ENCODE measurements at places on chromosomes 1 and 21.

DNA sequence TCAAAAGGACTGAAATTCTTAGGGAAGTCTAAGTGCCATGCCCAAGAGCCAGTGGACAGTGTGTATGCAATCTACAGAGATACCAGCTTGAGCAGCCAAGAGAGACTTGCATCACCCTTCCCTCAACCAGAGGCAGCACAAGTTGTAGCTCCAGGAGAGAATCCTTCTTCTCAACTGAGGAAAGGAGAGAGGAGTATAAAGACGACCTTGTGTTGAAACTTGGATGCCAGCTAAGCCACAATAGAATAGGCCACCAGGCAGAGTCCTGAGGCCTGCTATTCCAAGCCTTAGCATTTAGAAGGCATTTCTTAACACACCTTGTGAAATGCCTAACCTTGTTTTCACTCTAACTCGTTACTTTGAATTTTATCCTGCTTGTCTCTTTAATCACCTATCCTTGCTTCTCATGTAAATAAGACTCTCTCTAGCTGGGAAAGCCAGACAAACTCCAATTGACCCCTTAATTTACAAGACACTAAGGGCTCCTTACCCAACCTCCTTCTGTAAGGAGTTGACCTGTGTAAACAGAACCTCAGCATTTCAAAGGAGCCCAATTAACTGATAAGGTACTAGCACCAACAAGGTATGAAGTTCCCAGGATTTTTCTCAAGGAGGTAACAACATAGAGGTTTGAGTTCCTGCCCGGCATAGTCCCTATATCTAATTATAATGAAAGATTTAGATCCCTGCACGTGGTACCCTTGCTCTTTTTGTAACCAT, 738.8 kb downstream of the AMY1C start:
- DNase-seq, result no peak

DNA sequence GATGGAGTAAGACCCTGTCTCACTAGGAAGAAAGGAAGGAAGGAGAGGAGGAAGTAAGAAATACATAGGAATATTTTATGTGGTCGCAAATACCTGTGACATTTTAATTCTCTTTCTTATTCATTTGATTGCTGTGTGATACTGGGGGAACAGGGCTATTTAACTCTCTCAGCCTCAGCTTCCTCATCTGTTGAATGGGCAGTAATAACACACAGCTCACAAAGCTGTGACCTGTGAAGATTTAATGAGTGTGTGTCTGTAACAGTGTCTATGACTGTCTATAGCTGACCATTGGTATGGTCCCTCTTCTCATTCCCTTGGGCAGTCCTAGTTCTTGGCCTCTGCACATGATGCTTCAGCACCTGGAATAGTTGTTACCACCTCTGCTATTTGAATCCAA, 13.6 kb upstream of the GPR161 start:
- DNase-seq, result no peak

DNA sequence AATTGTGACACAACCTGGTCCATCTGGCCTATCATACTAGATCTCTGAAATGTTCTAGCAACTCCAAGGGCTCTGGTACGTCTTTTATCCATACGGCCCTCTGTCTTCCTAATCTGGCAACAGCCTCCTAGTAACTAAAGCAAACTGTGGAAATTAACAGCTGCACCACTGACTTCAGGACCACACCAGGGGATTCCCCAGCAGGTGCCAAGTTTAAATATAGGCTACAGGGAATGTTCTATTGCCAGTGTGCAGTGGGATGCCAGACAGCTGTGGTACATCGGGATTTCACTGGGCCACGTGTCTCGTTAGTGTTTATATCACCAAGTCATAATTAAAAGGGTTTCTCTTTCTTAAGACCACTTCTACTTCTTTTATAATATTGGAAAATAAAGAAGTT, 94.3 kb downstream of the RGS2 start:
- no peak for DNase-seq

DNA sequence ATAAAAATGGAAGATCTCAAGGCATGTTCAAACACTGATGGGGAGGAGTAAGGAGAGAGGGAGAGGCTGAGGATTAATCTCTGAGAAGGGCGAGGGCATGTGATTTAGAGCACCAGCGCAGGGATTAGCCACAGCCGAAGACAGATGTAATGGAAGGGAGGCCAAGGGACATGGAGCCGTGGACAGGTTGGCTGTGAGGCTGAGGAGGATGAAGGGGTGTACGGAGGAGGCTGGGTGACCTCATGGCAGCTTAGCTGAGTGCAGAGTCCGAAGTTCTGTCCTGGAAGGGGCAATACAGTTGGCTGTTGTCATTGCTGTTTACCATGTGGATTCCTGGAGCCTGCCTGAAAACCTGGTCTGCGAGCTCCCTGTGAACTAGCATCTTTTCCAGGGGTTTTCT, 342.8 kb downstream of the RPS6KC1 start:
- no peak for DNase-seq

- no peak for DNase-seq
Observed at GRCh38 chr1:79663916-79664315, 657.4 kb upstream of the ADGRL4 start.

DNA sequence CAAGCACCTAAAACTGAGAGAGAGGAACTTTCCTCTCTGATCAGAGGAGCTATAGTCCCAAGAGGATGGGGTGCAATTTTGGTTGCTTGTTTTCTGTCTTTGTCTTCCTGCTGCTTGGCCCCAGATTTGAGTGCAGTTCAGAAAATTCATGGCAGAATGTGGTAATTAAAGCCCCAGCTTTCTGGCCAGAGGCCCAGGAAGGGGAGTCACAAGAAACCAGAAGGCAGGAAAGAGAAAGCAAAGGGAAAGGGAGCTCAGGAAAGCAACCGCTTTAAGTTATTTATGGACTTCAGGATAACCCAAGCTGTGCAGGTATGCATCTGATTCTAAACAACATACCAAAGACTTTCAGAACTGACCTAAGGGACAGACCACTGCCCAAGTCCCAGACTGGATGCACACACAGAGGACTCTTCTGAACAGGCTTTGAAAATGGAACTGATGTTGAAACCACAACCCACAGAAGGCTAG, 88.8 kb downstream of the ST3GAL3 start:
- no peak for DNase-seq

- no peak for DNase-seq
Observed at GRCh38 chr1:204751480-204751879, 65.9 kb upstream of the LRRN2 start.

DNA sequence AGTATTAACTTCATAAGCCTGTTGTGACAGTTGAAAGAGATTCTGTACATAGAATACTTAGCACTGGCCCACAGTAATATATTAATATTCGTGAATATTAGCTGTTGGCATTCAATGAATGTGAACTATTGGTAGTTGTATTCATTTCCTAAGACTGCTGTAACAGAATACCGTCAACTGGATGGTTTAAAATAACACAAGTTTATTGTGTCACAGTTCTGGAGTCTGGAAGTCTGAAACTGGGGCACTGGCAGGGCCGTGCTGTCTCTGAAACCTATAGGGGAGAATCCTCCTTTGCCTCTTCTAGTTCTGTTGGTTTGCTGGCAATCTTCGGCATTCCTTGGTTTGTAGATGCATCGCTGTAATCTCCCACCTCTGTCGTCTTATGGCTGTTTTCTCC, 47.5 kb downstream of the OLFML3 start:
- DNase-seq, result no peak

DNA sequence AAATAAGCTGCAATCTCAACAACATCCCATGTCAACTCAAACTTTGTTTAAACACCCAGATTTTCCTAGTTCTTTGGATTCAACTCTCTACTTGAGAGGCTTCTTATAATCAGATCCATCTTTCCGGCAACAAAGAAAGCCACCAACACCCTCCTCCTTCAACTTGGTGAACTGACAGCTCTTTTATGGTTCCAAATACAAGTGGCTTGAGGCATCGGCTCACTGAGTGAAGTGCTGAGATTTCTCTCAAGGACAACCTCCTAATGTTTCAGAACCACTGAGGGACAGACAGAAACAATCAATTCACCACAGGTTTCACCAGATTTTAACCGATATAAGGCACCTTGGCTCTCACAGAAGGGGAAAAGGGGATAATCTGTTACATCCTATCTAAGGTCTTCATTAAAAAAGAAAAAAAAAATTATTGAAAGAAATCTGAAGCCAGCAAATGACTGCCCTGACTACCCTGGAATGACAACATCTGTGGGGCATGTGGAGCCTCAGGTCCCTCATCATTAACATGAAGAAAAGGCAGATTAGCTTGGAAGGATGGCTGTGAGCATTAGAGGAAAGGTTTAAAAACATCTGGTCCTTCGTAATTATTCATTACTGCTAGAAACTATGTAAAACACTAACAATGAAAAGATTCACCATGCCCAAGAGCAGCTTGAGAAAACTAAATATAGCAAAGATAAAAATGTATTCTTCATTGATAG, 50.9 kb downstream of the PTPN14 start:
- no peak for DNase-seq

GRCh38 chr1:178335426-178335825, 161.3 kb downstream of the CLEC20A start:
- no peak for DNase-seq

DNA sequence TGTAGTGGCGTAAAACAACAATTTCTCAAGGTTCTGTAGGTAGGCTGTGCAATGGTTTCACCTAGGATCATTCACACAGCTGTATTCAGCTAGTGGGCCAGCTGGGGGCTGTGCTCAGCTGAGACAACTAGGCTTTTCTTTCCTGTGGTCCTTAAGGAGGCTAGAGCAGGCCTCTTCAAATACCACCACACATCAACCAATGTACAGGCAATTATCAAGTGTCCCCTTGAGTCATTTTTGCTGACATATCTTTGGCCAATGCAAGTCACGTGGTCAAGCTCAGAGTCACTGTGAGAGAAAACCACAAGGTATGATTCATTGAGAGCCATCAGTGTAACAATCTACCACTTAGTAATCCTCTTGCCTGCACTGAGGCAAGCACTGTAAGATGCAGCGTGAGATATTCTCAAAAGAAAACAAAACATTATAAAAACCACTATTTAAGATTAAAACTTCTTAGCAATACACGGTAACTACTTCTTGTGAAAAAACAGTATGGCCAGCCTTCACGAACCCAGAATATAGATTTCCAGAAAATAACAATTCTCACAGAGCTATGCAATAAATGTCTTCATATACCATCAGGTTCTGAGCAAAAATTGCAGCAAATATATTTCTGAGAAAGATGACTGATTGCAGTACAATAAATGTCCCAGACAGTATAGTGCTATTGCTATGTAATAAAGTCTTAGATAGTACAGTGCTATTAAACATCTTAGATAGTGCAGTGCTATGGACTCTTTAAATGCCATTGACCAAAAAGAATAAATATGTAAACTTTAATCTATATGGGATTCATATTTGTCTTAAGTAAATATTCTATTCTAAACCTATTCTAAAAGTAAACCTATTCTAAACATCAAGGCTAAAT, 55.3 kb downstream of the NME7 start:
- DNase-seq, result peak; percentile 27

DNA sequence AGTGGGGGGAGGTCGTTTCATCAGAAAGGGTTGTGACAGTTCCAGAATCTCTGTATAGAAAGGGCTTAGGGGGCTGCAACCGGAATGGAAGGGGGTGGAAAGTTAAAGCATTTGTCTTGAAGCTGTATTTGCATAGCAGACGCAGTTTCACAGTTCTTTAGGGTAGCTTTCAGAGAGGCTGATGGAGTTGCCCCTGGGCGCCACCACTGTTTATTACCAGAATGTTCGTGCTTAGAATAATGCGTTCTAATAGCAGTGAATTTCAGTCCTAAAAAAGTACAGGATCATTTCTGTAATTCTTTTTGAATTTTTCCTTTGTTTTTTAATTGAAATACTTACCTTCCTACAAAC, 1.3 kb downstream of the EXO1 start:
- no peak for DNase-seq

GRCh38 chr1:39936724-39937491, 18.0 kb upstream of the MFSD2A start:
- DNase-seq, result no peak

DNA sequence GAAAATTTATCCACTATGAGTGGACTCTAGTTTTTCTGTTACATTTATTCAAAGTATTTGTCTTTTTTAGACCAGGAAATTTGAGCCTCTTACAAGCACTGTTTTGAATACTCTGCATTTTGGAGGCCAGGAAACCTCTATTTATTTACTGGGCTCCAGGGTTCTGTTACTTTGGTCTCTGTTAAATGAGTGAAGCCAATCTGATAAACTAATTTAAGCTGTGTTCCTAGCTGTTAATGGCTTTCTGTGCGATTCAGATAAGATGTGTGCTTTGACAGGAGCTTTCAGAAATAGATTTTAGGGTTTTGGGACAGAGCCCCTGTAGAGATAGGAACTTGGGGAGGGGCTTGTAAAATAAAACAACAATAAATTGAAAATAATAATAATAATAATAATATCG, 23.9 kb downstream of the ACKR1 start:
- no peak for DNase-seq

GRCh38 chr1:22868331-22868730, 104.3 kb downstream of the LACTBL1 start:
- no peak for DNase-seq

DNA sequence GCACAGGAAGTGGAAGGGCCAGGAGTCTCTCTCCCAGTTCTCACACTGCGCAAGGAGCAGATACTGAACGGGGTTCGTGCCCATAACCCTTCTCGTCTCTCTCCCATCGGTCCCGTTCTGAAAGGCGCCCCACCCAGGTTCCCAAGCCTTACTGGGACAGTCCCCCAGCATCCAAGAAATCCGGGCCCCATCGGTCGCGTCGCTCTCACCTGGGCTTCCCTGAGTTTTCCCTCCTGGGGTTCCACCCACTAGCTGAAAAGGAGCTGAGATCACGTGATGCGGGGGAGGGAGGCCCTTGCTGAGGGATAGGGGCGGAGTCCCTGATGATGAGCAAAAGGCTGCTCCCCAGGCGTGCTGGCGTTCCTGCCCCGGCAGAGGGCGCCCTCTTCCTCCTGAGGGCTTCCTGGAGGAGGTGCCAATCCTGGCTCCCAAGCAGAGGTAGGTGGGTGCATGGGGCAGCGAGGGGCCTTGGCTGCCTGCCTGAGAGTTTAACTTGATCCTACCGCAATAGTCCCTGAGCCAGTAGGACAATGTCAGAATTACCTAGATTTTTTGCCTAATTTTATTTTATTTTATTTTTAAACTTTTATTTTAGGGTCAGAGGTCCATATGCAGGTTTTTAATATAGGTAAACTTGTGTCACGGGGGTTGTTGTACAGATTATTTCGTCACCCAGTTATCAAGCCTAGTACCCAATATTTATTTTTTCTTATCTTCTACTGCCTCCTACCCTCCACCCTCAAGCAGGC, at the start of gene SPOCD1:
TSS of gene SPOCD1 (minus strand) at position 271 of the 749 bp plus-strand sequence. CDS start 689 bp downstream, outside the sequence.
- DNase-seq, result peak; percentile 94

- DNase-seq, result no peak
Observed at GRCh38 chr1:234170067-234170466, 203.2 kb upstream of the COA6 start.

- no peak for DNase-seq
Observed at GRCh38 chr1:224939844-224940425, 10.5 kb downstream of the DNAH14 start.

- no peak for DNase-seq
Observed at GRCh38 chr1:146036241-146036964, 14.9 kb upstream of the HJV start.

- no peak for DNase-seq
Observed at GRCh38 chr1:8578936-8579335, 238.5 kb downstream of the RERE start.

- no peak for DNase-seq
Observed at GRCh38 chr1:192793983-192794767, 14.7 kb upstream of the RGS2 start.

GRCh38 chr1:12810691-12811408, 19.7 kb downstream of the PRAMEF1 start:
- no peak for DNase-seq

- no peak for DNase-seq
Observed at GRCh38 chr21:35864039-35864438, 196.3 kb downstream of the SETD4 start.
